ENCODE measurements at places on chromosomes 2 and 18.

GRCh38 chr2:147137711-147138110 lies 707.1 kb upstream of the ACVR2A start:
- no peaks in the 10 kb centered on the region for H3K36me3 ChIP-seq
- H3K27me3 ChIP-seq: no peaks in the 10 kb centered on the region

- H3K27me3 ChIP-seq: no peaks in the 10 kb centered on the region
- H3K27ac ChIP-seq: no peak overlapping the region
- no peak overlapping the region for H3K4me3 ChIP-seq
- H3K4me1 ChIP-seq: peaks cover 11% of the 10 kb centered on the region
These were observed 26.6 kb upstream of the SLC14A2 start for GRCh38 chr18:45588376-45589355.

GRCh38 chr2:236949089-236949905 lies 136.4 kb upstream of the COPS8 start:
- no peaks in the 10 kb centered on the region for H3K27me3 ChIP-seq
- DNase-seq: no peak
- no peak overlapping the region for H3K27ac ChIP-seq
- H3K36me3 ChIP-seq: no peaks in the 10 kb centered on the region
- no peak overlapping the region for H3K4me3 ChIP-seq

DNA sequence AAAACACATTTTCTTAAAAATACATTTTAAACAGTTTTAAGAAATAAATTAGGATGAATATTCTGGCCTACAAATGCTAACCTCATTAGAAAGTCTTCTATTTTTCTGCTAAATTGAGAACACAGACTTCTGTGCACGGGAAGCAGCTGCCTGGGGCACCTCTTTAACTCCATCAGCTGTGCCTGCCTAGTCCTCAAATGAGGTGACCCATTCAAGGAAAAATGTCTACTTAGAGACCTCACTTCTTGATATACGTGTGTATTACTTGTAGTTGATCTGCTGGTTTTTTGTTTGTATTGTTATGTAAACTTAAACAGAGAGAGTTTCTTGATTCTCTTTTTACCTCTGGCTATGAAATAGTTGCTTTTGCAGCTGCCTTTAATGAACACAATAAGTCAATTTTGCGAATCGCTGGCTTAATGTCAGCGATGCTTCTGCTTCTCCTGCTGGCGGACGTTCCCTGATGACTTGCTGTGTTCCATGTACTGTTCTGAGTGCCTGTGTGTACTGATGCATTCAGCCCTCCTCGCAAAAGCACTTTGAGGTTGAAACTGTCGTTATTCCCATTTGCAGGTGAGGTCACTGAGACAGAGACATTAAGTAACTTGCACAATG lies 88.7 kb upstream of the TXNDC2 start:
- peaks cover 17% of the 10 kb centered on the region for H3K36me3 ChIP-seq
- H3K4me3 ChIP-seq: no peak overlapping the region
- no peaks in the 10 kb centered on the region for H3K27me3 ChIP-seq
- H3K27ac ChIP-seq: peak overlapping the region; percentile 44
- no peak for DNase-seq

GRCh38 chr18:31943878-31944816 lies 1.2 kb upstream of the TRAPPC8 start:
- H3K27ac ChIP-seq: no peak overlapping the region
- DNase-seq: no peak
- H3K4me3 ChIP-seq: peak overlapping the region; percentile 80
- no peaks in the 10 kb centered on the region for H3K27me3 ChIP-seq
- H3K4me1 ChIP-seq: peaks cover 6% of the 10 kb centered on the region

DNA sequence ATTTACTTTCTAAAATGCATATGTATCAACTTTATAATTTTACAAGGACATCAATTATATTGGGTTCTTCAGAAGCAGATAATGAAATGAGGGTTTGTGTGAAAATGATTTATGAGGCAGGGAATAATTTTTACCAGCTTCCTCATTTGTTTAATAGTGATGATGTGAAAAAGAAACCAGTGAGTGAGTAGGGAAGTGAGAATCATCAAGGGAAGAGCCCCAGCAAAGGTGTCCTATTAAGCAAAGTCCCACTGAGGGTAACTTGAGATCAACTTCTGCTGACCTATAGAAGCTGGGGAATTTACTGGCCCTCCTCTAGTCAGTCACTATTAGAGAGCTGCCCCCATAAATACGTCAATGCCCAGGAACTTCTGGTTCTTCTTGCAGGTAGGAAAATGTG lies 266.8 kb upstream of the LYPD1 start:
- H3K36me3 ChIP-seq: peaks cover 21% of the 10 kb centered on the region
- H3K27ac ChIP-seq: no peak overlapping the region
- H3K27me3 ChIP-seq: no peaks in the 10 kb centered on the region
- DNase-seq: no peak

- H3K27me3 ChIP-seq: no peaks in the 10 kb centered on the region
- DNase-seq: no peak
- H3K27ac ChIP-seq: no peak overlapping the region
- no peak overlapping the region for H3K4me3 ChIP-seq
- no peaks in the 10 kb centered on the region for H3K4me1 ChIP-seq
- H3K36me3 ChIP-seq: no peaks in the 10 kb centered on the region
These were observed 99.1 kb upstream of the ARHGAP15 start for GRCh38 chr2:143030127-143030526.

Measured in neuronal stem cell (in vitro differentiated cells).